ENCODE measurements at places on chromosomes 3 and 15. TPM values are rescaled to one million over a fixed set of nuclear protein-coding genes. Genes with fewer than 3 reads are reported as not detected.
A peak's percentile ranks its signal among the peaks of the same experiment; 100 is the strongest.

Gene ZDHHC23
- total RNA-seq = 0.93 TPM

Gene NR2F2
- 11.3 TPM for total RNA-seq

Gene WDR73
- 17.9 TPM for total RNA-seq

Gene DZIP3
- total RNA-seq = 16.6 TPM

Gene NEK10
- total RNA-seq = 6.6 TPM

DNA sequence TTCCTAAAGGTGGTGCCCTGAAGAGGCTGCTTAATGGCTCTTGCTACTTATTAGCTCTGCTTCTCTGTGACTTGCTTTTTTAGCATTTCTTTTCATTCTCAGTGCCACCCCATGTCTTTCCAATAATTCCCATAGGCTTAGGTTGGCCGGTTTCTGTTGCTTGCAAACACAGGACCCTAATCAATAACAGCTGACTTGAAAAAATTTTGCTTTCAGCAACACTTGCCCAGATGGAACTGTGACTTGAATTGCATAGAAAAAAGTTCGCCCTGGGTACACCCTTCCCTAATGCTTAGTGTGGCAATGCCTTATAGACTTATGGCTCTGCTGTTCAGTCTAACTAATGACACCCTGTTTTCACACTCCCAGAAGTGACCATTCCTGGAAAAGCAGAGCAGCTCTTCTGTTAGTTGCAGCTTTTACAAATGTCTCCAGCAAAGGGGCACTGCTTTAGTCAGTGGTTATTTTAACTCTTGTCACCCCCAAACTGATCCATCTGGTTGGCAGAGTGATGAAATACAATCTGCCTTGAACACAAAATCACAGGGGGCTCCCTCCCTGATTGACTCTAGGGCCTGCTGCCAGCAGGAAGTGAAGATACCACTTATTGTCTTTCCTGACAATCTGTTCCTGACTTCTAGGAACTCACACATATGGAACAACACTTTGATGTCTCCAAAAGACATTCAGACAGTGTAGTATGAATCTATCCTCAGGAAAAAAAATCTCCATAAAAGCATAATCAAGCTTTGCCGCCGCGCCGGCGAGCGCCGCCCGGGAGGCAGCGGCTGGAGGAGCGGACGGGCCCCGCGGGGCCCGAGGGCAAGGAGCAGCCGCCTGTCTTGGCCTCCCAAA is 9.7 kb upstream of the SLMAP start:
- no peaks in the 10 kb centered on the region for H3K27me3 ChIP-seq
- H3K36me3 ChIP-seq = no peaks in the 10 kb centered on the region
- H3K27ac ChIP-seq = no peak overlapping the region
- no peak for DNase-seq

GRCh38 chr3:186277268-186277909 is 84.6 kb downstream of the DGKG start:
- peaks cover 5% of the 10 kb centered on the region for H3K27me3 ChIP-seq
- DNase-seq = peak; percentile 76
- H3K4me3 ChIP-seq = no peak overlapping the region
- no peak overlapping the region for H3K27ac ChIP-seq

- H3K36me3 ChIP-seq = peaks cover 44% of the 10 kb centered on the region
- no peak for DNase-seq
- H3K4me1 ChIP-seq = peaks cover 9% of the 10 kb centered on the region
Observed at GRCh38 chr3:58104712-58105111, 96.5 kb downstream of the FLNB start.

DNA sequence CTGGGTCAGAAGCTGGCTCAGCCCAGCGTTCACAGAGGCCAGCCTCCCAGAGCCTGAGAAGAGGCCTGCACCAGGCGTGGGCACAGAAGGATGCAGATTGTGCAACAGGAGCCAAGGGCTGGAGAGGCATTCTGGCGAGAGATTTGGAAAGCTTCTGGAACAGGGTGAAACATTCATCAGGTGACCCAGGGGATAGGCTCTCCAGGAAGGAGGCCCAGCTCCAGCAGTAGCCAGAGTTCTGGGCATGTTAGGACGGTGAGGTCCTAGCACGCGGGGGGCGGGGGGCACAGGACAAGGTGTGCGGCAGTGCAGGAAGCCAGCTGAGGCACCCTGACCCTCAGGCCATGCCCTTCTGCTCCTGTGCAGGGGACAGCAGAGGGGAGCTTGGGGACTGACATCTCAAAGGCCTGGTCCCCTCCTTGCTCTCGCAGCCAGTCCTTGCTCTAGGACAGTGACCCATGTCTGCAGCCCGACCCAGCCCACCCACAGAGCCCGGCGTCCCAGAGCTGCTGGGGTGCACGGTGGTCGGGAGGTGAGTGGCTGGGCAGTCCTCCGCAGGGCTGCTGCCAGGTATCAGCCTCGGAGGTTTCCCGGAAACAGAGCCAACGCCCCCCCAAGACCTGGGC is 111.7 kb upstream of the KLF13 start:
- no peaks in the 10 kb centered on the region for H3K36me3 ChIP-seq
- H3K4me3 ChIP-seq = no peak overlapping the region

- peaks cover 2% of the 10 kb centered on the region for H3K4me1 ChIP-seq
- peak; percentile 36 for DNase-seq
- no peak overlapping the region for H3K27ac ChIP-seq
- H3K36me3 ChIP-seq = peaks cover 62% of the 10 kb centered on the region
Observed at GRCh38 chr15:62752657-62753517, 289.7 kb upstream of the TPM1 start.

GRCh38 chr3:14775011-14775410 is 43.8 kb upstream of the FGD5 start:
- no peak for DNase-seq
- H3K4me3 ChIP-seq = no peak overlapping the region
- no peaks in the 10 kb centered on the region for H3K4me1 ChIP-seq
- H3K36me3 ChIP-seq = no peaks in the 10 kb centered on the region
- no peak overlapping the region for H3K27ac ChIP-seq
- H3K27me3 ChIP-seq = no peaks in the 10 kb centered on the region

DNA sequence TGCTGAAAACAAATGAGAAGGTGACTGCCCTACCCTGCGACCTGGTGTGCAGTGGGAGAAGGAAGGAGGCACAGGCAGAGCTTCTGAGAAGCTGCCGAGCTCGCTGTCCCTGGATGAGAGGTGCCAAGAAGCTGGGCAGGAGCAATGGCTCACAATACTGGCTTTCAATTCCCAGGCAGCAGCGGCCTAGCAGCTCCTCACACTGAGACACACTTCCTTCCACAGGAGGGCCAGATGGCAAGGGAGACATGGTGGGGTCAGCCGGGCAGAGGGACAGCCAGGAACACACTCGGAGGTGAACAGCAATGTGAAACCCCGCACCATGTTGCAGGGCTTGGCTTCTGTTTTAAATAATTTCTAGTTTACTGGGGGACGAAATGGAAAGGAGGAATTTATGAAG is 314.6 kb downstream of the EPHB1 start:
- no peak for DNase-seq
- no peaks in the 10 kb centered on the region for H3K36me3 ChIP-seq
- H3K27ac ChIP-seq = no peak overlapping the region
- H3K4me1 ChIP-seq = no peaks in the 10 kb centered on the region

DNA sequence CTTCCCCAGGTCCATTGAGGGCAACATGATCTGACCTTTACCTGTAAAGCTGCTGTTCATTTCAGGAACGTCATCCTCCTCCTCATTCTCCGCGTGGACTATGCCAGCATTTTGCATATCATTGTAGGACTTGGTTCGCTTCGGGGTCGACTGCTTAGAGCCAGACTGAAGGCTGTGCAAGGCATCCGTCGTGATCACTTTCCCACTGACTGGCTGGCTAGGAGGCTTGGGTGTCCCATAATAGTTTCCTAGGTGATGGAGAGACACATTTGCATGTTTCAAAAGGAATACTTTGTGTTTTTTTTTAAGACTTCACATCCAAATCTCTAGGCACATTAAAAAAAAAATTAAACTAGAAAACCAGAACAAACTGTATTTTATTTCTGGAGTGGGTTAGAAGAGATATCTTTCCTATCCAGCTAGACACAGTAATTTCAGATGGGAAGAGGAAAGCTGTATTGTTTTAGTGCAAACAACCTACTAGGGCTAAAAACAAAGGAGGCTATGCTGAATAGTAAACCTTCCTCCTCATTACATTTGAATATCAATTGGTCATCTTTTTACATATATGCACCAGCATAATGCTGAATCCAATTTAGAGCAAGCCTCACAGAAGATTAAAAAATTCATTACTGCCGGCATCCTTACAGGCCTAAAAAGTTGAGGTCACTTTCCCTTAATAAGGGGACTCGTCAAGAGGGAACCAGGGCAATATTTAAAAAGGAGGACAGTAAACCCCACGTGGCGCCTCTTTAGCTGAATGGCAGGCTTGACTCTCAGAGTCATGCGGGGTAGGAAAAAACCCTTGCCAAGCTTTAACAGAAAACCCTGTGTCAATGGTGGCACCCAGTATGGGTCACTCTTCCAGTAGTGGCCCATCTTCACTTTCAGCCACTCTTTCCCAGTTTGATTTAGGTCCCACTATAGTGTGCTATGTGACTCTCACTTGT is 559.9 kb downstream of the MAGI1 start:
- no peak overlapping the region for H3K27ac ChIP-seq
- H3K36me3 ChIP-seq = no peaks in the 10 kb centered on the region

All from muscle of leg (tissue), 16 donors.